ENCODE measurements at places on chromosomes 6 and 20.

- DNase-seq, result no peak
These were observed 16.1 kb upstream of the CCN6 start for GRCh38 chr6:112037783-112038216.

DNA sequence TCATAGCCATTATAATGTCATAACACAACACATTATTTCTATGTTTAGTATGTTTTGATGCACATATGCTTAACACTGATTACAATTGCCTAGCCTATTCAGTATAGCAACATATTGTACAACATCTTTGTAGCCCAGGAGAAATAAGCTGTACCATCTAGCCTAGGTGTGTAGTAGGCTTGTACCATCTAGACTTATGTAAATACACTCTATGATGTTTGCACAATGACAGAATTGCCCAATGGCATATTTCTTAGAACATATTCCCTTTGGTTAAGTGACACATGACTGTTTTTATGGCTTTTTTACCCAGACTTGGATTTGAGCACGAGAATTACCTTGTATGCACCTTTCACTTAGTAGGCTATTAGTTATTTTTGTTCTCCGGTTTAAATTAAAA, 64.5 kb upstream of the HIVEP1 start:
- DNase-seq, result no peak

DNA sequence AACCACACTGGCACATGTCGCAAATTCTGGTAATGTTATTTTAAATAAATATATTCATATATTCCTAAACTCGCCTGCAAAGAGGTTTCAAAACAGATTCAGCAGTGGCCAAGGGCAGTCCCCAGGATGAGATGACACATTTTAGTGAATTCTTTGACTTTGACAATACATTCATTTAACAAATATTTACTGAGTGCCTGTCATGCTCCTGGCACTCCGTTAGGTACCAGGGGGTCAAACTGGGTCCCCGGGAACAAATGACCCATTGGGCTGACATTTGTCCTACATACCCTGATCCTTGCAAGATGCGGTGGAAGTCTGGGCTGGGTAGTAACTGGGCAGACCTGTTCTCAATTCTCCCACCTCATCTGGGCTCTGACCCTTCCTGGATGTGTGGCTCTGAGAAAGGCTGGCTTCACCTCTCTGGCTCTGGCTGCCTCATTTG, 74.9 kb downstream of the FYN start:
- DNase-seq, result no peak

DNA sequence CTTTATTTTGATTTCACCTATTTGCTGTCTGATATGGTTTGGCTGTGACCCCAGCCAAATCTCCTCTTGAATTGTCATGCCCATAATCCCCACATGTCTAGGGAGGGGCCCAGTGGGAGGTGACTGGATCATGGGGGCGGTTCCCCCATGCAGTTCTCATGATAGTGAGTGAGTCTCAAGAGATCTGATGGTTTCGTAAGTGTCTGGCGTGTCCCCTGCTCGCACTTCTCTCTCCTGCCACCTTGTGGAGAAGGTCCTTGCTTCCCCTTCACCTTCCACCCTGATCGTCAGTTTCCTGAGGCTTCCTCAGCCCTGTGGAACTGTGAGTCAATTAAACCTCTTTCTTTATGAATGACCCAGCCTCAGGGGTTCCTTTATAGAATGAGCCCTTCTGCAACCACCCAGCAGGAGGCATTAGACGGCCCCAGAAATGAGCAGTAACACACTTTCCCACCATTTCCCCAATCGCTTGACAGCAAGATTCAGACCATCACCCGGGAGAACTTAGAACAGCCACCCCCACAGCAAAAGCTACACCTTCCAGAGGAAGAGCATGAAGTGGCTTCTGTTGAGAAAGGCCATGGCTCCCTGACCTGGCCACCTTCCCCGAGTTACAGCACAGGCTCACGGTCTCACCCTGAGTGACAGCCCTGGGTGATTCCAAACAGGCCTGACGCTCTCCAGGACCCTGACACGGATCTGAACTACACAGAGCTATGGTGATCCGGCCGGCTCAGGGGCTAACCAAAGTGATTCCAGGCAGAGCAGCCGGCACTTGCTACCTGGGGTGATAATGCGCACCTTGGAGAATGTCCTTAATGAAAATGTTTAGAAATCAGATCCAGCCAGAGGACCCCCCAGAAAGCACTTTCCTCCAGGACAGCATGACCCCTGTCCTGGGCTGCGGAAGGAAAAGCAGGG, 131.2 kb upstream of the CDH4 start:
- DNase-seq, result peak; percentile 63
